ENCODE measurements at places on chromosomes 1 and 21.

- no peak for DNase-seq
These were observed 1.7 kb upstream of the RSPO1 start for GRCh38 chr1:37636435-37636834.

GRCh38 chr1:13681921-13682320 lies 18.1 kb upstream of the PRDM2 start:
- no peak for DNase-seq

DNA sequence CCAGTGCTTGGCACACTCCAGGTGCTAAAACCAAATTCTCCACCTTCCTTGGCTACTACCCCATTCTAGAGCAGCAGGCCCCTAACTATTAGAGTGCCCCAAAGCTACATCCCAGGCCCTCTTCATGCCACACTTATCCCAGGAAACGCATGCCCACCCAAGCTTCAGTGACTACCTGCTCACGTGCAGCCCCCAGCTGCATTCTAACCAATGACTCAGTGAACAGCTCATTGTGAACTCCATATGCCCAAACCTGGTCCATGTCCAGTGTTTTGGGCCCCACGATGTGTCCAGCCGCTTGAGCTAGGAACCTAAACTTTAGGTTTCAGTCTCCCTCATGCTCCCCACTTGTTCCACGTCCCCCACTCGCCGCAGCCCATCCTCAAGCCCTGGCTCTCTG lies 41.5 kb downstream of the NKAIN1 start:
- no peak for DNase-seq

DNA sequence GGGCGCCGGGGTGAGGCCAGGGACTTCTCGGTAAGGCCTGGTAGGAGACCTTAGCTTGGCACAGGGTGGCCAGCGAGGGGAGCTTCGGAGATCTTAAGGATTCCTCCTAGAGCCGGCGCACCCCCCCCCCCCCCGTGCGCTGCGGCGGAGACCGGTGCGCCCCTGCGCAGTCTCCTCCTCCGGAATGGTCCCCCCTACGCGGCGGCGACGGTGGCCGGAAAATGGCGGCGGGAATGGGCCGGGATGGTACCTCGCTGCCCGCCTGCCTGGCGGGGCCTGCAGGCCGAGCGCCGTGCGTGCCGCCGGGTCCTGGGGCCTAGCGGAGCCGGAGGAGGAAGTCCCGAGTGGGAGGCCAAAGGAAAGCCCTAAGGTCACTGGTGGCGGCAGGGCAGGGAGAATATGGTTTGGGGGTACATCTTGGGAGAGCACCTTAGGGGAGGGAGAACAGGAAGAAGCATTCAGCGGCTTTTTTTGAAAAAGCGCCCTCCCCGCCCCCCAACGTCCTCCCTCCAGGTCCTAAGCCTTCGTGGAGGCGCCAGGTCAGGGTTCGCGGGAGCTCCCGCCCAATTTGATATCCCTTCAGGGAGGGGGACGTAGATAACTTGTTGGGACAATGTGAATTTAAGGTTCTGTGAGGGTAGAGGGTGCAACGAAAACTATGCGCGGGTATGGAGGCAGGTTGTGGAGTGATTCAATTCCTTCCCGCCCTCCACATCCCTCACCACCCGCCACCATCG lies 429 bp downstream of the SRRM1 start:
- DNase-seq = no peak

DNA sequence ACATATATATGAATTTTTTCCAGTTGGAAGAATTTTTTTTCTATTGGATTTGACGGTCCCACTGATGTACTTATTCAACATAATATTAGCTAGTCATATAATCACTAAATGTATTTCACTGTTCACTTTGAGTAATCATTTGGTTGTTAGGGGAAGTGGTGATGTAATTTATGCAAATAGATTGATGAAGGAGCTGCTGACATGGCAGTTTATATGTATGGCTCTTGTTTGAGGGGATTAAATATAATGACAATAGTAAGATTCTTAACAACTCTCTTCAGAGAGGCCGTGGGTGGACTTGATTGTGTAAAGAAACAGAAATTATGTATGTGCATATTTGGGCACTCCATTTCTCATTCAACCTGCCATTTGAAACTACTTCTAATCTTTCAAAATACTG lies 653.6 kb upstream of the ADGRL4 start:
- no peak for DNase-seq

- DNase-seq = no peak
These were observed 69.2 kb upstream of the SGIP1 start for GRCh38 chr1:66464802-66465201.

DNA sequence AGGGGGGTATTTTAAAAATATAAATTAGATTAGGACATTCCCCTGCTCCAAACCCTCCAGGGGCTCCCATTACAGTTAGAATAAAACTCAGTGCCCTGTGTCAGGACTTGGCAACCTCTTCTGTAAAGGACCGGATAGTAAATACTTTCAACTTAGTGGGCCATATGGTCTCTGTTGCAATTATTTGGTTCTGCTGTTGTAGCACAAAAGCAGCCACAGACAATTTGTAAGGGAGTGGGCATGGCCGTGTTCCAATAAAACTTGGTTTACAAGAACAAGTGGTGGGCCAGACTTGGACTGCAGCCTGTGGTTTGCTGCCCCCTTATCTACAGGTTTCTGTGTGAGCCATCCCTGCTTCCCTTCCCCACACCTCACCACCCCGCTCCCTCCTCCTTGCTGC lies 92.0 kb downstream of the ACTL8 start:
- no peak for DNase-seq

DNA sequence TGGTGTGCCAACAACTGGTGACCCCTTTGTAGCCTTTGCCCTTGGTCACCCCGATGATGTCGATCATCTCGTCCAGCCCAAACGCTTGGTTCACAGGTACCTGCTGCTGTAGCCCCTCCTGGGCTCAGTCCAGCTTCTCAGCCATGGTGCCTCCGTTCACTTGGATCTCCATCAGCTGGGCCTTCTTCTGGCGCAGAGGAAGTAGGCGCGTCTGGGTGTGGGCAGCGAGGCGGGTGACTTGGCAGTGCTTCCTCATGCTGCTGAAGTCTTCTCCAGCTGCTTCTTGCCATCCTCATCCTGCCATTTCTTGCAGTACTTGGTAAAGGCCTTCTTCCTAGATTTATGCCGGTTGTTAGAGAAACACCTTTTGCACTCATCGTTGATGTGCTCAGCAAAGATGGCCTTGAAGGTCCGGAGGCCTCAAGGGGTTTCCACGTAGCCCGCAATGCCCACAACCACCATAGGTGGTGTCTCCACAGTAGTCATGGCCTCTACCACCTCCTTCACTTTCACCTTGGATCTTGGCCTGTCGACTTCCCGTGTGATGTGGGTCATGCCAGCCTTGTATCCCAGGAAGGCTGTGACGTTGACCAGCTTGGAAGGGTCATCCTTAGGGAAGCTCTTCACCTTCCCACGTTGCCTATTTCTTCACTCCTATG lies 13.0 kb downstream of the DOP1B start:
- DNase-seq = no peak

All from stimulated activated CD8-positive, alpha-beta memory T cell treated with anti-CD3 and anti-CD28 coated beads, Interleukin-4, amount 100 ng/mL, for 1 hour (primary cell).